ENCODE measurements at places on chromosomes 3 and 15.

GRCh38 chr3:38136393-38136776 is 542 bp downstream of the ACAA1 start:
- no peak for DNase-seq

GRCh38 chr15:64824929-64825430 is 467 bp downstream of the PIF1 start:
- DNase-seq = no peak

- DNase-seq = no peak
These were observed 217.3 kb downstream of the SUCLG2 start for GRCh38 chr3:67437090-67437489.

GRCh38 chr3:244041-244440 is 47.5 kb downstream of the CHL1 start:
- DNase-seq = no peak

- no peak for DNase-seq
These were observed 39.2 kb downstream of the GOLGB1 start for GRCh38 chr3:121710347-121710746.

- no peak for DNase-seq
These were observed 1.6 kb upstream of the ONECUT1 start for GRCh38 chr15:52791776-52792175.

- no peak for DNase-seq
These were observed 23.7 kb downstream of the CYP11A1 start for GRCh38 chr15:74343797-74344127.

GRCh38 chr3:47250309-47251060 is 32.1 kb downstream of the KIF9 start:
- DNase-seq = peak; percentile 4

GRCh38 chr3:13693441-13693840 is 144.5 kb downstream of the FBLN2 start:
- DNase-seq = no peak

DNA sequence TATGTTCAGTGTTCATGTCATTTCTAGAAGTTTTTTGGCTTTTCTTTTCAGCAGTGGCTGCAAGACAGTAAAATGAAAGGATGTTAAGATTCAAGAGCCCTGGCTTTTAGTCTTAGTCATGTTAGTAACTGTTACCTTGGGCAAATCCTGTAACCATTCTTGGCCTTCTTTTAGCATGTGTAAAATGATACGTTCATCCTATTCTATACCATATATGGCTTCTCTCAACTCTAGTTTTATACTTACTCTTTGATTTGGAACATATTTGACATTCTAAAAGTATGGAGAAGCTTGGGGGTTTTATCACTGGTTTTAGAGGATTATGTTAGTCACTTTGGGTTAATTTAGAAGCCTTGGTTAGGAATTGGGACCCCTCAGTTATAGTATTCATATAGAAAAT is 20.1 kb downstream of the GTF2E1 start:
- no peak for DNase-seq

DNA sequence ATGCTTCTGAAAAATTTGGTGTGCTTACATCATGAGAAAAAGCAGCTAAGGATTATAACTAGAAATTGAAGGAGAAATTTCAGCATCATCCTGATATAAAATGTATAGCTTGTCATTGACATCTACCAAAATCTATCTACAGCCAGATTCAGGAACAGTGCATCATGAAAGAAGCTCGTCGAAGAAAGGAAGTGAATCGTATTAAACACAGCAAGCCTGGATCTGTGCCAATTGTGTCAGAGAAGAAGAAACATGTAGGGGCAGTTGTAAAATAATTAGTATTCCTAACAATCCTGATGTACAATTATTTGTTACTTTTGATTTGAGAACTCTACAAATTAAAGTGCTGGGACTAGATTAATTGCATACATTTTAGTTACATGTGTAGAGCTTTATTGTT is 37.2 kb downstream of the AP4E1 start:
- DNase-seq = no peak

DNA sequence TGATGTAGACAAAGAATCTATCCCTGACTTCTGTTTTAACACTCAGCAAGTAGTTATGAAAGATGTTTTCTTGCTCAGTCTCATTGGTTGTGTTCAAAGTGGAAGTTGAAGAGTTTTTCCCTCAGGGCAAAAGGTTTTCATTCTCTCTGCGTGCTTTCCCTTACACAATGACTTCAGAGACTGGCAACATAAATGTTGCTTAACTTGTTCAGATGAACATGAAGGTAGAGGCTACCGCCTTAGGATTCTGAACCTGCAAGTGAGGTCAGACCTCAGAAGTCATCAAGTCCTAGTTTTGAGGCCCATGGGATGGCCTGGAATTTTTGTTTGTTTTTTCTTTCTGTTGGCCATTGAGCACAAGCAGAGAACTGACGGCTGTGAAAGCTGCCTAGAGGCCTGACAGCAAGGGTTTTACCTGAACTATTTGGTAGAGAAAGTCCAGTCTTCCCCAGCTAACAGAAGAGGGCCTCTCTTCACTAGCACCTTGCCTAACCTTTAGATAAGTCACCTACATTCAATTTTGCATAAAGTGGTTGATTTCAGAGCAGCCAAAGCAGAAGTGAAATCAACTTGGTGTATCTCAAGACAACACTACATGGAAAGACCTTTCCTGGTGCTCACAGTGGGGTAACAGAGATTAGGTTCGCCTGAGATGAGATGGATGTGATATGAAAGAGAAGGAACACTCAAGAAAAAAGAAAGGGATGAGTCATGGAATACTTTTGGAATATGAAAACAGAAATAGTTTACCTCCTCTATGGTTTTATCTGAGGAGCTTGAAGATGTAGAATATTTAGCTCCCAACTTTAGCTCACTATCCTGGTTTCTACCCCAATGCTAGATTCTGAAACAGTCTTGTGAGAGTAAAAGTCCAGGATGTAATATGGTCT is 53.6 kb upstream of the AP4E1 start:
- no peak for DNase-seq

- no peak for DNase-seq
These were observed 195.4 kb downstream of the KLF13 start for GRCh38 chr15:31522028-31522427.

DNA sequence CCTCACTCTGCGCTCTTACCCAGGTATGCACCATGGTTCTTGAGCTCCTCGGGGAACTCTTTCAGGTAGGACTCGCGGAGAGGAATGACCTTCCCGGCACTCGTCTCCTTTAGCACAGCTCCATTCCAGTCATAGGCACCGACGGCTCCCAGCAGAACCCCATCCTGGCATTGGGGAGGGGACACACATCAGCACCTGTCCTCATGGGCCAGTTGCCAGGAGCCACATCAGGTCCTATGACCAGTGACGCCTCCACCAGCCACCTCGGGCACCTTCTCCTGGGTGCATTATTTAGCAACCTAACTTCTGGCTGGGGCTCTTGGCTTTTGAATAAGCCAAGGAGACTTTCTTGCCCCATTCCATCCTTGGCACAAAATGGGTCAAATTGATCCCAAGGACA is 61.9 kb downstream of the FEM1B start:
- DNase-seq = no peak

- DNase-seq = no peak
These were observed 22.2 kb upstream of the GOLIM4 start for GRCh38 chr3:168117853-168118313.

DNA sequence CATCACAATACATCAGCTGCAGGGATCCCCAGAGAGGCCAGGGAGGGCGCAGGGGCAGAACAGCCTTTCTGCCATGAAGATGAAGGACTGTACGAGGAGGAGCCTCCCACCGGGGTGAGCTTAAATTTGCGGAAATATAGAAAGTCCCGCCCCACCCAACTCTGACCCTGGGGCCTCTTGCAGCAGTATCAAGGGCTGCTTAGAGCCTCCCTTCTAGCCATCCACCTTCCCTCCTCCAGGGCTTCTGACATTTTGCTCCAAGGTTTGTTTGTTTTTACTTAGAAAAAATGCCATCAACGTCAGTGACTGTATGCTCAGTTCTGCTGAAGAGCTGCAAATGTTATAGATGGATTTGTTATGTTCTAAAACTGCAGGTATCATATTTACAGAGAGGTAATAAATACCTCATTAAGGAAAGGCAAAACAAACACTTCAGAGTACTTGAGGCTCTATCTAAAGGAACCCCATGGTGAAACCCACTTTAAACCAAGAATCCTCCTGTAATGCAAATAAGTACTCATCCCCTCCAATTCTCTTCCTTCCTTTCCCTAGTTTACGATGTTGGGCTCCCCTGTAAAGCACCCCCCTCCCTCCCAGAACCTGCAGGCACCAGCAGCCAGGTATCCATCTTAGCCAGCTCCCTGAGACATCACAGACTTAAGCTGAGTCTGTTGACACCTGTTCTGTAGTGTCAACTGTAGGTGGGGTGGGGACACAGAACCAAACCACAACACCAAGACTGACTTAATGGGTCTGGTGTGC is 30.5 kb downstream of the RFTN1 start:
- peak; percentile 46 for DNase-seq

DNA sequence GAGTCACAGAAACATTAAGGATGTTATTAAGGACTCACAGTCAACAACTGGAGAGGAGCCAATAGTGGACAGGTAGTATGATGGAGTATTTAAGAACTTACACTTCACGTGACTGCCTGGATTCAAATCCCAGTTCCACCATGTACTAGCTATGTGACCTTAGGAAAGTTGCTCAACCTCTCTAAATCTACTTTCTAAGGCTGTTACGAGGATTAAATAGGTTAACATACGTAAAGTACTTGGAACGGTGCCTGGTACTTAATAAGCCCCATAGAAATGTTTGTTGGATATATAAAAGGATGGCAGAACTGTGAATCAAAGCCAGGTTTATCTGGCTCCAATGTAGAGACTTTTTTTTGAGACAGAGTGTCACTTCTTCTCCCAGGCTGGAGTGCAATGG is 24.4 kb downstream of the THRB start:
- no peak for DNase-seq

GRCh38 chr15:51738553-51738952 is 1.1 kb upstream of the LYSMD2 start:
- DNase-seq = no peak

DNA sequence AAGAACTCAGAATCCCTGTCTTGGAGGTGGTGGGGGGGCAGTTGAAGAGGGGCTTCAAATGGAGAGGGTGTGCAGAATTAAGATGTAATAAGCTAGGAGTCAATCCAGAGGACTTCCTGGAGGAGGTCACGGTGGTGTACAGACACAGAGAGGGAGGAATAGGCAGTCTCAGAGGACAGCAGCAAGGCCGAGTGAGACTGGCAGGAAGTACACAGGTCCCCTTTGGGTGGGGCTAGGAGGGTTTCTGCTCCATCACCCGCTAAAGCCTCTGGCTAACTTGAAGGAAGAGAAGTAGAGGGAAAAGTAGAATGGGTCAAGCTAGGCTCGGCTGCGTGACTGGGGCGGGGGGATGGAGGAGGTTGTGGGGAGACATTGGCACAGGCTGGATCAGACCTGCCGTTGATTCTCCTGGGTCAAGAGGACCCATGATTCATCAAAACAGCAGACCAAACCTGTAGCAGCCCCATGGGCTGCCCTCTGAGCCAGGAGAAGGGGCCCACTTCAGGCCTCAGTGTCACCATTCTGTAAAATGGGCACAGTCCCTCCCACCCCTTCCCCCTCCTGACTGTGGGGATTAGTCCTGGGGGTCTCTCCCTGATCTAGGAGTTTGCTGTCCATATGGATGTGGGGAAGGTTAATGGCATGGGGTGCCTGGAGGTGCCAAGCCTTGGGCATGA is 16.9 kb downstream of the CSPG4 start:
- no peak for DNase-seq

- no peak for DNase-seq
These were observed 10.2 kb downstream of the ALDH1L1 start for GRCh38 chr3:126170073-126170777.

GRCh38 chr15:70321172-70321819 is 223.6 kb upstream of the TLE3 start:
- DNase-seq = no peak

DNA sequence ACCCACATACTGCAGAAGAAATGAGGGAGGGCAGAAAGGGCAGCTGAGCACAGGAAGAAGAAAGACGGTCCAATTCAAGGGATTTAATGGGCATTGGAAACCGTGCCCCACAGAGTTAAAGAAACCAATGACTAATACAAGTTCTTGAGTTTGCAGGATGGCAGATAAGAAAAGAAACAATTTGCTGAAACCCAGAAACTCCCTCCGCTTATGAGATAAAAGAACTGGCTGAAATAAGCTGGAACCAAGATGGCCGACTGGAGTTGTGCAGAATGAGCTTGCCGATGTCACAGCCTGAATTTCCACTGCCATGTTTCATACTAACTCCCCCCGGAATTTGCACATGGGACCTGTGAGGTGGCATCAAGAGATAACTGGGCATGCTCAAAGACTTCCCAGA is 47.1 kb downstream of the SCAP start:
- no peak for DNase-seq

DNA sequence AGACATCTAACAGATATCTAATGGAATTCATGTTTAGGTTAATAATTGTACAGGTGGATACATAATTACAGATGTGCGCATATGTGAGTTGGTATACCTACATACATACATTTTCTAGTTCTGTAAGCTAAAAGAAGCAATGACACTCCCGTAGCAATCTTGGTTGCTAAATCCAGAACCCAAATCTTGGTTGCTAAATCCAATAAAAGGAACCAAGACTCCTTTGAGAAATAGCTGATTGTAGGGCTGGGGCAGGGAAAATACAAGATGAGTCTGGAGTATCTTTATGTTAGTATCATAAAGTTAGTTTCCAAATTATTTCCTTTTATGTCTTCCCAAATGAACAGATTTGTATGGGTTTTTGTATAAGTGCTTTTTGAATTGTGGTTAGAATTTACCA is 135.2 kb downstream of the TMCC1 start:
- DNase-seq = no peak

DNA sequence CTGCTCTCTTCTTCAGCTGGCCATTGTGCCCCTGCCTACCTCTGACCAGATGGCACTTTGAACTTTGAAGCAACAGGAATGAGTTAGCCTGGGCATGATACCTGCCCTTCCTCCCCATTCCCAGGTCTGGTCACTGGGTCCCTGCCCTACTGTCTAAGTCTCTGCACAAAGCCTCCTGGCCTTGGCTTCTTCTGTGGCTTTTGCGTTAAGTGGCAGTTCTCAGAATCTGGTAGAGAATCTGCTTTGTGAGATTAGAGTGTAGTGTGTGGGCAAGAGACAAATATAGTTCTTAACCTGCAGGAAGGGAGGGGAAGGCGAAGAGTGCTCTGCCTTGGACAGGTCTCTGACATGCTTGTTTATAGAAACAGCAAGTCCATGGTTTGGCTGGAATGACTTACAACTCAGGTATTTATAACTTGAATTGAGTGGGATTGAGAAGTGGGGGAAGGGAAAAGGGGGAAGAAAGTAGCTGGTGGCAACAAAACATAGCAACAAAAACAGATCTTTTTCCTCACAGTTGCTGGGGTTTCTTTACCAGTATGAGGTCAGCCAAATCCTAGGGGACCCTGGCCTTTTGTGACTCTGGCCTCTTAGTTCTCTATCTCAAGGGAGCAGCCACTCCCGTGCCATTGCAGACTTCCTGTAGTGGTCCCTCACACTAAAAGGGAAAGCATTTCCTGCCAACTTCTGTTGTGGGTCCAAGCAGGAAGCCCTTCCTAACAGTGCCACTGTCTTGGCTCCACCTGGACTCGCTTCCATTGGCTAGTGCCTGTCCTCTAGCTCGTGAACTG is 16.7 kb downstream of the MAPKBP1 start:
- no peak for DNase-seq

- DNase-seq = no peak
These were observed 12.8 kb downstream of the FOXL2 start for GRCh38 chr3:138933981-138934691.

GRCh38 chr15:85496551-85497171 is 116.3 kb downstream of the AKAP13 start:
- no peak for DNase-seq
